Stimulated activated CD8-positive, alpha-beta memory T cell treated with anti-CD3 and anti-CD28 coated beads, Interleukin-2, amount 100 ng/mL, for 1 hour (primary cell): ENCODE measurements at places on chromosomes 6 and 20.

- no peak for DNase-seq
Measured at GRCh38 chr6:34981951-34982350, 92.9 kb downstream of the ANKS1A start.

GRCh38 chr6:32215617-32216016, 8.2 kb downstream of the NOTCH4 start:
- no peak for DNase-seq

- no peak for DNase-seq
Measured at GRCh38 chr20:17620371-17621228, 50.7 kb downstream of the DSTN start.

- DNase-seq = no peak
Measured at GRCh38 chr6:143197377-143197776, 136.7 kb downstream of the AIG1 start.

GRCh38 chr6:35629876-35630378, 58.8 kb downstream of the FKBP5 start:
- no peak for DNase-seq

DNA sequence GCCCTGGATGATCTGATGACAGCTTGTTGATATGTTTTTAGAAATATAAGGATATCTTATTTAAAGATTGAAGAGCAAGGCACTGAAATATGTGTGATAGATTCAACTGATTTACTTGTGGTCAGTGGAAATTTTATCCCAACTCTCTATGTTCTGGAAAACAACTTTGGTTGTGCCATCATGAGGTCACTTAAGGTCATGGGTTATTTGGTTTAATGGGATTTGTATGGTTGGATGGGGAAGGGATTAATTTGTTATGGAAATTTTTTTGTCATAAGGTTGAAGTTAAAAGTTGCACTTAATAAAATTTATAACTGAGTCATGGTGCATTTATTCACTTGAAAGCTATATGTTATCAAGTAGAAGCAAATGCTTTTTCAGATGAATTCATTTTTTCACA, 214.3 kb upstream of the LAMP5 start:
- no peak for DNase-seq

DNA sequence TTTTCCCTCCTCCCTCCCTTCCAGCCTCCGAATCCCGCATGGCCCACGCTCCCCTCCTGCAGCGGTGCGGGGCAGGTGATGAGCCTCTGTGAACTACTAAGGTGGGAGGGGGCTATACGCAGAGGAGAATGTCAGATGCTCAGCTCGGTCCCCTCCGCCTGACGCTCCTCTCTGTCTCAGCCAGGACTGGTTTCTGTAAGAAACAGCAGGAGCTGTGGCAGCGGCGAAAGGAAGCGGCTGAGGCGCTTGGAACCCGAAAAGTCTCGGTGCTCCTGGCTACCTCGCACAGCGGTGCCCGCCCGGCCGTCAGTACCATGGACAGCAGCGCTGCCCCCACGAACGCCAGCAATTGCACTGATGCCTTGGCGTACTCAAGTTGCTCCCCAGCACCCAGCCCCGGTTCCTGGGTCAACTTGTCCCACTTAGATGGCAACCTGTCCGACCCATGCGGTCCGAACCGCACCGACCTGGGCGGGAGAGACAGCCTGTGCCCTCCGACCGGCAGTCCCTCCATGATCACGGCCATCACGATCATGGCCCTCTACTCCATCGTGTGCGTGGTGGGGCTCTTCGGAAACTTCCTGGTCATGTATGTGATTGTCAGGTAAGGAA, at the start of gene OPRM1:
Gene OPRM1 (plus strand): TSS at position 10 of the 612 bp plus-strand sequence. CDS start 305 bp downstream, at position 315.
- no peak for DNase-seq

- DNase-seq = no peak
Measured at GRCh38 chr6:158152659-158153058, 15.4 kb downstream of the SERAC1 start.

GRCh38 chr6:53960311-53960710, 150.9 kb upstream of the MLIP start:
- DNase-seq = no peak

GRCh38 chr6:121627761-121628160, 192.3 kb downstream of the GJA1 start:
- no peak for DNase-seq

GRCh38 chr6:78192057-78192456, 539.2 kb downstream of the MEI4 start:
- DNase-seq = no peak

DNA sequence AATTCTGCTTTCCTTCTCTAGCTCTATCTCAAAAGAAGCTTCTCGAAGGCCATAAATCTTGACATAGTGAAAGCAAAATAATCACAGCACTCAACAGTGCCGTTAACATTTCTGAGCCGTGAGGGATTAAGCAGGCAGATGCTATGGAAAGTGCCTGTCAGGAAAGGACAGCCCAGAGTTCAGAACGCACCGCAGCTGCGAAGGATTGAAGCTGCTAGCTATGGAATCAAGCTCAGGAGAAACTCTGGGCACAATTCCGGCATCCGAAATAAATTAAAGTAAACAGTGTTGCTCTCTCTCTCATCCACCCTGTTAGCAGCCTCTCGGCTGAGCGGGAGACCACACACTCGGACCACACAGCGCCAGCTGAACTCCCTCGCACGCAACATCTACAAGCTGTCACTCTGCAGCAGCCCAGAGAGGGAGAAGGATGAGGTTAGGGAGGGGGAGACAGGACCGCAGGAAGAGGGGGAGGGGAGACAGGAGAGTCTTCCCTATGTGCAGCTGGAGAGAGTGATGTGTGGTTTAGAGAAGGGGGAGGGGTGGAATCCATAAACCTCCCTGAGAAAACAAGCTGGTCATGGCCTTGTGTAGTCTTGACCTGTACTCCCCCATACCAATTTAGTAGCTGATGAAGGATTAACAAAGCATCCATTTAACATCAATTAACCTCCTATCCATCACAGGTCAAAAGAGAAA, 9.0 kb downstream of the EXOC2 start:
- DNase-seq = no peak

- DNase-seq = peak; percentile 16
Measured at GRCh38 chr6:152634773-152635172, 2.4 kb downstream of the SYNE1 start.

GRCh38 chr6:40956936-40957335, 82.1 kb downstream of the UNC5CL start:
- no peak for DNase-seq

DNA sequence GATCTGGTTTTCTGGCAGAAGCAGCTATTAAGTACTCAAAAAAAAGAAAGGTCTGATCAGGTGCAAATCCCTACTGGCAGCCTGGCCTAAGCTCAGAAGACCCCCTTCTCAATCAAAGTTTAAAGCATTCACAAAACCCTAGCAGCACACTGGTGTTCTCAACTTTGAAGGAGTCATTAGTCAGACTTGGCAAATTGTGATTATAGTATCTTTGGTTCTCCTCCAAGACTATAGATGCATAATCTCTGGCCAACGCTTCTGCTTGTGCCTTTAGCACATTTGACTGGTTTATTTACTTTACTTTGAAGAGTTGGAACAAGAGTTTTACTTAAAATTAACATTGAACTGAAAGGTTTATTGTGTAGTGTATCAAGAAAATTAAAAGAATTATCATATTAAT, 248.9 kb downstream of the PTPRK start:
- DNase-seq = no peak

DNA sequence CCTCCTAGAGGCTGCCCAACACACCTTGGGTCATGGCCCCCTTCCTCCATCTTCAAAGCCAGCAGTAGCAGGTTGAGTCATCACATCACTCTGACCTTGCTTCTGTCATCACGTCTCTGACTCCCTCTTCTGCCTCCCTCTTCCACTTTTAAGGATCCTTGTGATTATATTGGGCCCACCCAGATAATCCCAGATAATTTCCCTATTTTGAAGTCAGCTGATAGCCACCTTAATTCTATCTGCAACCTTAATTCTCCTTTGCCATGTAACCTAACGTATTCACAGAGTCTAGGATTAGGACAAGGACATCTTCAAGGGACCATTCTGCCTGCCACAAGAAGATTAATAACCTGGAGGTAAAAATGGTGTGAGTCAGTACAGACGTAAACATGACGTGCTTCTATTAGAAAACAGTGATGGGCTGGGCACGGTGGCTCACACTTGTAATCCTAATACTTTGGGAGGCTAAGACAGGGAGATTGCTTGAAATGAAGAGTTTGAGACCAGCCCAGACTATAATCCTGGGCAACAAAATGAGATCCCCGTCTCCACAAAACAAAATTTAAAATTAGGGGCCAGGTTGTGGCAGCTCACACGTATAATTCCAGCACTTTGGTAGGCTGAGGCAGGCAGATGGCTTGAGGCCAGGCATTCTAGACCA, 3.3 kb downstream of the ZSWIM3 start:
- DNase-seq = no peak
